Fibroblast of skin of right biceps (primary cell): ENCODE measurements at places on chromosomes 6 and 20.
A peak's percentile ranks its signal among the peaks of the same experiment; 100 is the strongest.

DNA sequence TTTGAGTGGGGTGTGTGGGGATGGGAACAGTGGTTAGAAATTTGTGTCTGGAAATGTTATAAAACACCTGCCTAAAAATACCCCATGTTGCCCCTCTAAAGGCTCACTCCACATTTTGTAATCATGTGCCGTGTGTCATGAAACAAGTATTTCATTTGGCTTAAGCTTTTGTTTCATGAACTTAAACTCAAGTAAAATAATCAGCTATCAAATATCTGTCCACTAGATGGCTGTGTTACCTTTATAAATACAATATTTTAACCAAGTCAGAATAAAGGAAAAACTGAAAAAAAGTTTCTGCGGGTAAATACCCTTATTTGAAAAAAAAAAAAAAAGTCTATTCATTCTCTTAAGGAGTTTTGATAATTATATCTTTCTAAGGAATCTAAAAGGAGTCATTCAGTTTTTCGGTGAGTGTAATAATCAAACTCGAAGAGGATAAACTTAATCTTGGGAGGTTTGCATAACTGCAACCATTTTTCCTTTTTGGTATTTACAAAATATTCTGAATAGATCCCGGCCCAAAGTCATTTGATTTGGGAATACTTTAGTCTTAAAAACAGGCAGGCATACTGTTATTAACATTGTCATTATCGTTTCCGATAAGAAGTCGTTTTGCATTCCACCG lies 29.9 kb upstream of the MTRF1L start:
- DNase-seq = peak; percentile 58

DNA sequence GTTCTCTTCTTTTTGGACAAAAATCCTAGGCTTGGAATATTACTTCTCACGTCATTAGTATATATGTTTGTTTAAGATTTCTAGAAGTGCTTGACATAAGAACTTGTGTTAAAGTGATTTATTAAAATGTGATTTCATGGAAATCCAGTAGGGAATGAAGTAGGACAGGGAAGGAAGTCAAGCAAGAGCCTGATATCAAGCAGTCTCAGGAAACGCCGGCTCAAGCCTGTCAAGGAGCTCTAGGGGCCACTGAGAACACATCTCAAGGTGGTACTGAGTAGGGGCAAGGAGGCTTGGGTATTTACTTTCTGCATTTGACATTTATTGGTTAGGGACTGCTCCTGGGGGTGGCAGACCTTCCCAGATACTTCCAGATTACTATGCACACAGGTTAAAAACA lies 920.9 kb upstream of the GJE1 start:
- DNase-seq = no peak

DNA sequence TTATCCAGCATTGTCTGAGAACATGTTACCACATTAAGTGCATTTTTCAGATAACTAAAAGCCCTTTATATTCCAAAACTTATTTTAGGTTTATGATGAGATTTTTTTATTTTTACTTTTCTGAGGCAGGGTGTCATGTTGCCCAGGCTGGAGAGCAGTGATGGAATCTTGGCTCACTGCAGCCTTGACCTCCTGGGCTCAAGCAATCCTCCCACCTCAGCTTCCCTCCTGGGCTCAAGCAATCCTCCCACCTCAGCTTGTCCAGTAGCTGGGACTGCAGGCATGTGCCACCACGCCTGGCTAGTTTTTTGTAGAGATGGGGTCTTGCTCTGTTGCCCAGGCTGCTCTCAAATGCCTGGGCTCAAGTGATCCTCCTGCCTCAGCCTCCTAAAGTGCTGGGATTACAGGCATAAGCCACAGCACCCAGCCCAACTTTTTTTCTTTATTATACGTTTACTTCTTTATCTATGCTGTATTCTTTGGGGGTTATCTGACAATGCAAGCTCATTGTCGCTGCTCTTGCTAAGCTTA lies 6.2 kb downstream of the DYNLT1 start:
- DNase-seq = no peak

DNA sequence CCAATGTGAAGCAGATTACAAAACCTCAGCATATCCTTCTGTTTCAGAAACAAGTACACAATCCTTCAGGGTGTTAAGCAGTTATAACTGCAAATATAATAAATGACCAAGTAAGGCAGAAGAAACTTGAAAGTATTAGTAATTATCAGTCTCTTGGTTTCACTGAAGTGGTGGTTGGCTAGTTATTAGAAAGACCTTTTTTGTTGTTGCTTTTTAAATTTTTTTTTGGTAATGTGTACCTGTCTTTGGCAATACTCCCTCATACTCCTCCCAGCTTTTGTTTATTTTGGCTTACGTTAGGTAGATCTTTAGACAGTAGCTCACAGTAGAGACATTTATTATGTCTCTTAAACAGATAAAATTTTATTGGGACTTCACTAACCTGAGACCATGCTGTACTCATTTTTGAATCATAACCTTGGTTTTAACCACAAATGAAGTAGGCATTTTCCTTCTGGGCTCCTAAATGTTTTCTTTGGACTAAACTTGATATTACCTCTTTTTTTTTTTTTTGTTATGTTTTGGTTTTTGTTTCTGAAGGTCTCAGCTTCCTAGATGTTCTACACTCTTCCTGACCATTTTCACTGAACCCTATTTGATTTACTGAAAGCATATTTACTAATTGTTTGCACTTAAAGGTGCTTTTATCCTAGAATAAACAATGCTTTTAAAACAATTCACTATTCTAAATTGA lies 6.4 kb downstream of the CD2AP start:
- peak; percentile 79 for DNase-seq

- no peak for DNase-seq
Observed at GRCh38 chr6:15682965-15683822, 20.4 kb upstream of the DTNBP1 start.

GRCh38 chr6:8180327-8181159 lies 78.2 kb upstream of the EEF1E1 start:
- peak; percentile 85 for DNase-seq

- no peak for DNase-seq
Observed at GRCh38 chr20:24835195-24835594, 113.9 kb upstream of the CST7 start.

- no peak for DNase-seq
Observed at GRCh38 chr6:53634184-53634631, 31.3 kb downstream of the KLHL31 start.

- DNase-seq = no peak
Observed at GRCh38 chr6:109082188-109082577, 12.5 kb downstream of the SESN1 start.

- no peak for DNase-seq
Observed at GRCh38 chr20:32528171-32528891, 56.8 kb downstream of the NOL4L start.

GRCh38 chr6:53043581-53043980 lies 21.6 kb upstream of the FBXO9 start:
- peak; percentile 87 for DNase-seq

DNA sequence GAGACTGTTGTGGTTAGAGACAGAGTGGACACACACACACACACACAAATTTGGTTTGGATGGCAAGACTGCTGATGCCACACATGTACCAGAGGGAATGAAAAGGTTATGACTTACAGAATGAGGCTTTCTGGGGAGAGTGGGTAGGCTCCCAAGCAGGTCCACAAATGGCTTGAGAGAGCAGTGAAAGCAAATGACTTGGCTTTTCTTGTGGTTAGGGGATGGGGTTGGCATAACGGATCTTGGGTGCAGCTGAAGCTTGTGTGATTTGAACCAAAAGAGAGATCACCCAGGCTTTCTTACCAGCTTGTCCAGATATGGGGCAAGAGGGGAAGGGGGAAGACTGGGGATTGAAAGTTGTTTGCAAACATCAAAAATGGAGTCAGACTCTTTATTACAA lies 73.9 kb upstream of the OLIG3 start:
- DNase-seq = no peak

DNA sequence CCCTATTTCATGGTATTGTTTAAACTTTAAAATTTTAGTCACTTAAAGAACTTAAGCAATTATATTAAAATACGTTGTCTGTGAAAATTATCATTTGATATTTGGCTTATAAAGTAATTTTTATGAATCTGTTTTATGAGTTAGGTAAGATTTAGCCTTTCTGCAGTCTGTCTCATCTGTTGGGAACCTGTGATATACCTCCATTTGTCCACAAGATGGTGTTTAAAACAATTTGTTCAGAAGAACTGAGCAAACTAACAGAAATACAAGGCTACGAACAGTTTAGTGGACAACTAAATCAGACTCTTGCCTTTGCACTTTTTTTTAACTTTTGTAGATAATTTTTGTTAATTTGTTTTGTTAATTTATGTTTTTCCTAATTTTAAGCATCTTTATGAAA lies 92.4 kb downstream of the COL9A1 start:
- peak; percentile 4 for DNase-seq

GRCh38 chr6:115545672-115545986 lies 515.1 kb downstream of the FRK start:
- no peak for DNase-seq

DNA sequence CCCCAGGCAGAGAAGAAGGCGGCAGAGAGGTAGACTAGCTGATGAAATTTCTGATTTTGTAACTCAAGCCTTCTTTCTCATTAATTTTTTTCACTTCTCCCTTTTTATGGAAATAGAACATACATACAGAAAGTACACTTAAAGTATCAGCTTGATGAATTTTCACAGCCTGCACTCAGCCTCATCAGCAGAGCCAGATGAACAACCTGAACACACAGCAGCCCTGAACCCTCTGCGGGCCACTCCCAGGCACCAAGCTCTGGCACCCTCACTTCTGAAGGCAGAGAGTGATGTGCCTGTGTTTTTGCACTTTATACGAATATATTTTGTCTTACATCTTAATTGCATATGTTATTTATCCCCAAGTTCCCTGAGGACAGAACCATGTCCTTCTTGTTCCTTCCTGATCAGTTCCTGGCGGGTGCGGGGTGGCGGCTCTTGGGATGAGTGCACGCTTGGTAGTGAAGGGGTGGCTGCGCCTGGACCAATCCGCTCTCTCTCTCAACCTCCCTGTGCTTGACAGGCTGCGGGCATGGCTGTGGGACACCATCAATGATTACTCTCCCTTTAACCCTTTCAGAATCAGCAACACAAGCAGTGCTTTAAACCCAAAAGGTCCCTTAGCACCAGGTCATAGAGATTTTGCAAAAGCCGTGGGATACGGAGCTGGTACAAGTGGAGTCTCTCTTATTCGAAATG lies 34.8 kb upstream of the AFDN start:
- DNase-seq = no peak

- no peak for DNase-seq
Observed at GRCh38 chr20:45368221-45368980, 5.4 kb downstream of the SYS1 start.

DNA sequence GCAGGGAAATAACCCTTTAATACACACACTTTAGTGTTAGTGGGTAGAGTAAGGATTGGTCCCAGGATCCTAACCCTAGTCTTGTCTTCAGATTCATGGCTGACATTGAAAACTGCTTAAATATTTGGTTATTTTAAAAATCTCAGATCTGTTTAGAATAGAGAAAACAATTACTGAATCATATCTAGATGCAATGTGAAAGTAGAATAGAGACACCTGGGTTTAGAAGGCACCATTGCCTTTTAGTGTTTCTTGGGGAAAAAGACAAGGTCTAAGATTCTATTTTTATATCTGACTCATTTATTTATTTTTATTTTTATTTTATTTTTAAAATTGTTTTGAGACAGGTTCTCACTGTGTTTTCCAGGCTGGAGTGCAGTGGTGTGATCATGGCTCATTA lies 6.0 kb downstream of the DDX43 start:
- no peak for DNase-seq

- DNase-seq = peak; percentile 84
Observed at GRCh38 chr6:100549406-100550167, 84.9 kb upstream of the SIM1 start.

DNA sequence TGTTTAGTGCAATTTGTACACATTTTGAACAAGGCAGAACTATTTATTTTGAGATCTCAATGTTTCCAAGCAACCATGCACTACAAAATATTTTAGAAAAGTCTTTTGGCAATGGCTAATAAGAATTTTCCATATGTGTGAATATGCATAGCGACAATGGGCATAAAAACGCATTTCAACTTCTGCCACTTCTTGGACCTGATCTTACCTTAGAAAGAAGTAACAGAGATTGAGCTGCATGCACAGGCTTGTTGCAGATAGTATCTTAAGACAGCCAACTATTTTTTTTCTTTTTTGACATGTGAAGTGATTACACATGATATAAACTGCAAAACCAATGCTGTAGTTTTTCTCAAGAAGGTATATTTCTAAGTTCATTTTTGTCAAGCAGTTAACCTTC lies 210.4 kb upstream of the PHACTR1 start:
- DNase-seq = no peak

DNA sequence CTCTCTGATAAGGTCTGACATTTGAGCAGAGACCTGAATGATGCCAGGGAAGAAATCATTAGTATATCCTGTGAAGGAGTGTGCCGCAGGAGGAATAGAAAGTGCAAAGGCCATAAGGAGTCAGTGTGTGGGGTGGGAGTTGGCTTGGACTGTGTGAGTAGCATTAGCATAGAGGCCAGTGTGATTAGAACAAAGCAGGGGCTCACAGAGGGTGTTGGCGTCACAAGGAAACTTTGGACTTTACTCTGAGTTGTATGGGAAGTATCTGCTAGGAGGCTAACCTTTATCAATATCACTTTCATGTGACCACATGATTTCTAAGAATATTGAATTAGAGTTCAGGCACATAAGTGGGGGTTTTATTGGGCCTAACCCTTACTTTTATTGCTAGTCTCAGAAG lies 12.1 kb downstream of the TMEM200A start:
- no peak for DNase-seq

- DNase-seq = no peak
Observed at GRCh38 chr6:148432462-148433195, 90.0 kb downstream of the SASH1 start.

DNA sequence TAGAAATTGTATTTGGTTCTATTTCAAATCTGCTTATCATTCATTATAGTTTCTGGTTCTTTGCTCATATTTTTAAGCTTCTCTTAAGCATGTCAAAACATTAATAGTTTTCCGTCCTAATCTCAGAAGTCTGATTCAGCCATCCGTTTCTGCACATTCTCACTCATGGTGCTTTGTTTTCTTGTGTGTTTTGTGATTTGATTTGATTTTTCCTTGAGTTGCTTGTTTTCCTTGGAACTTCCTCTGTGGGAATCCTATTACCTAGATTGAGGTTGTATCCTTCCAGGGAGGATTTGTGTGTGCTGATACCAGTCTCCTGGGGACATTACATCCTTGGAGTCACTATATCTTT lies 7.9 kb downstream of the SNX9 start:
- no peak for DNase-seq

DNA sequence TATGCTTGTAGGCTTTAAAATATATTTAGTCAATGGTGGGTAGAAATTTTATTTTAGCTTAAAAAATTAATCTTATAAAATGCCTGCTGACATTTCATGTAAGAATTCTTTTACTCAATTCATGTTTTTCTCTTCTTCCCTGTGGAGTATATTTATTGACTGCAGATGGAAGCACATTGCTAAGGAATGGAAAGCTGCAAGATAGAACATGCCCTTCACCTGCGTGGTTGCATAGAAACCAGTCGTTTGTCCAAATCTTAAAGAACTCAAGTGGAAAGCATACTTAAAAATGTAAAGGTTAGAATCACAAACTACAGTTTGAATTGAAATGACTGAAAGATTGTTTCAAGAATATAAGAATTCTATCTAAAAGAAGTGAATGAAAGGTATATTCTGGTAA lies 30.7 kb downstream of the C6orf163 start:
- DNase-seq = no peak

GRCh38 chr6:144619966-144620365 lies 334.8 kb downstream of the UTRN start:
- DNase-seq = no peak

GRCh38 chr6:163844357-163844756 lies 429.8 kb downstream of the QKI start:
- DNase-seq = no peak
